HS-27A (cell line): ENCODE measurements at places on chromosomes 11 and 22.

- DNase-seq = no peak
Observed at GRCh38 chr22:37794376-37794775, 13.4 kb upstream of the GCAT start.

GRCh38 chr22:11613898-11614755 is 3913.9 kb upstream of the OR11H1 start:
- no peak for DNase-seq

DNA sequence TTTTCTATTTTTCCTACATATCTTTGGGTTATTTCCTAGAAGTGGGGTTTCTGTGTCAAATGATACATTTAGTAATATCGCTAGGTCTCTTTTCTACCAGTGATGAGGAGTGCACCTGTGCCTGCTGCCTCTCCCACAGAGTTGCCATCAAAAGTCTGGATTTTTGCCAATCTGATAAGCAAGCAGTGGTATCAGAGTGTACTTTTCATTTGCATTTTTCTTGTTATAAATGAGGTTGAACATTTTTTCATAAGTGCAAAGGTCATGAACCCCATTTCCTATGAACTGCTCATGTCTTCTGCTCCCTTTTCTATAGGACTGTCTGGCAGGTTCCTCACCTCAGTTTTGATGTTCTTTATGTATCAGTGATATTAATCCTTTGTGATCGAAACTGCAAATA is 1.7 kb downstream of the TRPM5 start:
- no peak for DNase-seq

GRCh38 chr11:131899950-131900580 is 529.6 kb downstream of the NTM start:
- DNase-seq = no peak

DNA sequence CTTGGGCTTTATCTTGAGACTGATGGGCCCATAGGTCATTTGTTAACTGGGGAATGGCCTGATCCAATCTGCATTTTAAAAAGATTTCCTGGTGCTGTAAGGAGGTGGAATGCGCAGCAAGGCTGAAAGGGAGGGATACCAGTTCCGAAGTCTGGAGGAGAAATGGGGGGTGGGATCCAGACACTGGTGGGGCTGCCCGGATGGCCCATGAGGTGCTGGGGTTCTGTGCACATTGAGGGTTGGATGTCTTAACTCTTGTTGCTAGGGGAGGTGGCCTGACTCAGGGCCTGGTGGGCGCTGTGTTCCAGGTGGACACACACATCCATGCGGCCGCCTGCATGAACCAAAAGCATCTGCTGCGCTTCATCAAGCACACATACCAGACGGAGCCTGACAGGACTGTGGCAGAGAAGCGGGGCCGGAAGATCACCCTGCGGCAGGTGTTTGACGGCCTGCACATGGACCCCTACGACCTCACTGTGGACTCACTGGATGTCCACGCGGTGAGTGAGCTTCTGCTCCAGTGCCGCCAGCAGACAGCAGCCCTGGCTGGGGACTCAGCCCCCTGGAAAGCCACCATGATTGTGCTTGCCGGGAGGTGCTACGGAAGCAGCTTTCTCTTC is 38.1 kb downstream of the AMPD3 start:
- no peak for DNase-seq

DNA sequence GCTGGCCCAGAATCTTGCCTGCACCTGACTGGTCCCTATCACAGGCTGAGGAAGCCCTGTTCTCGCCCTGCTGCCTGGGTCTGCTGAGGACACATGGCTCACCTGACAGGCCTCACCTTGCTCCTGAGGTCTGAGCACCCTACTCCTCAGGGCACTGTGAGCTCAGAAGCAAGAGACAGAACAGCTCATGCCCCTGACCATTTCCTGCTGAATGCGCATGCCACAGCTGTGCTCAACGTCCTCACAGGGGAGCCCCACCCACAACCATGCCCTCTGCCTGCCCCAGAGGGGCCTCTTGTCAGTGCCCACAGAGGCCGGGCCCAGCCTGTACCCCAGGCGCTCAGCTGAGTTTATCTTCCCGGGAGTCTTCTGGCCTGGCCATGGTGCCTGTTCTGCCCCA is 2.8 kb upstream of the TSPO start:
- DNase-seq = no peak

DNA sequence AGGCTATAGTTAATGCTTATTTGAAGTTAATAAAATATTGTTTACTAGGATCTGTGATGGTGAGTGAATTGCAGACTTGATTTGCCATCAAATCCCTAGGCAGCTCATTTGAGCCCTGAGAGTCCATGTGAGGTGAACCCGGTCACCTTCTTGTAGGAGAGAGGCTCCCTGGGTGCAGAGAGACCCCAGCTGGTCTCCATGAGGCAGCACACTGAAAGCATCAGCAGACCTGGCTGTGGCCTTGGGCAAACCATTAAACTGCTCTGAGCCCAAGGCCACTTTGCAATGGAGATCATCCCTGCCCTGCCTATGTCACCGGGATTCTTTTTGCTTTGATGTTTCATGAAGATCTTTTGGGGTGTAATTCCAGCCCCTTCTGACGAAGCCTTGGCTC is 125.2 kb downstream of the MICAL2 start:
- DNase-seq = no peak

GRCh38 chr11:78706551-78706950 is 131.9 kb upstream of the NARS2 start:
- DNase-seq = no peak

- DNase-seq = no peak
Observed at GRCh38 chr11:44387825-44388224, 77.9 kb upstream of the ALX4 start.

GRCh38 chr11:31558001-31558400 is 48.4 kb downstream of the ELP4 start:
- no peak for DNase-seq

GRCh38 chr11:32508780-32509179 is 73.4 kb upstream of the WT1 start:
- DNase-seq = no peak

- DNase-seq = no peak
Observed at GRCh38 chr11:95335989-95336388, 105.0 kb upstream of the SESN3 start.

DNA sequence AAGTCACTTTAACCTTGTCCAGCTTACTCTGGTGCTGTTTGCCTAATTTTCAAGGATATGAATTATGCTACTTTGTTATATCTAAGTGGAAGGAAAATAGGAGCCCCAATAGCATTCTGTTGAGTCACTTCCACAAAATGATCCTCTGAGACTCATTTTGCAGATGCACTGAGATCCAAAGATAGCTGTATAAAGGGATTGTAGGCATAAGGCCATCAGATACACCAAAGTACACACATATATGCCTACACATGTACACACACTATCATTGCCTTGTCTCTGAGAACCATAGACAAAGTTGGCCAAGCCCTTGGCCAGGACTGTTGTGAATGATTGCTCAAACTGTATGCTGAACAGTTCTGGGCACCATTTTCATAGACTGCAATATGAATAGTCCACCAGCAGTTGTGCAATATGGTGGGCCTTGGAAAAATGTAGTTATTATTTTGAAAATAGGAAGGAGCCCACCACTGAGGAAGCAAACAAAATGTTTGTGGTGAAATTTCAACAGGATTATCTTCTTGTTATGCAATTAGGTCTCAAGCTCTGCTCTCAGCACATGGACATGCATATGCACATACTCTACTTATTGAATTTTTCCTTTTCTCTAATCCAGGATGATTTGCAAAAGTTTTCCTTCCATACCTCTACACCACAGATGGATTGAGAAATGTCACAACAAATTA is 186.0 kb upstream of the CTSC start:
- peak; percentile 49 for DNase-seq

DNA sequence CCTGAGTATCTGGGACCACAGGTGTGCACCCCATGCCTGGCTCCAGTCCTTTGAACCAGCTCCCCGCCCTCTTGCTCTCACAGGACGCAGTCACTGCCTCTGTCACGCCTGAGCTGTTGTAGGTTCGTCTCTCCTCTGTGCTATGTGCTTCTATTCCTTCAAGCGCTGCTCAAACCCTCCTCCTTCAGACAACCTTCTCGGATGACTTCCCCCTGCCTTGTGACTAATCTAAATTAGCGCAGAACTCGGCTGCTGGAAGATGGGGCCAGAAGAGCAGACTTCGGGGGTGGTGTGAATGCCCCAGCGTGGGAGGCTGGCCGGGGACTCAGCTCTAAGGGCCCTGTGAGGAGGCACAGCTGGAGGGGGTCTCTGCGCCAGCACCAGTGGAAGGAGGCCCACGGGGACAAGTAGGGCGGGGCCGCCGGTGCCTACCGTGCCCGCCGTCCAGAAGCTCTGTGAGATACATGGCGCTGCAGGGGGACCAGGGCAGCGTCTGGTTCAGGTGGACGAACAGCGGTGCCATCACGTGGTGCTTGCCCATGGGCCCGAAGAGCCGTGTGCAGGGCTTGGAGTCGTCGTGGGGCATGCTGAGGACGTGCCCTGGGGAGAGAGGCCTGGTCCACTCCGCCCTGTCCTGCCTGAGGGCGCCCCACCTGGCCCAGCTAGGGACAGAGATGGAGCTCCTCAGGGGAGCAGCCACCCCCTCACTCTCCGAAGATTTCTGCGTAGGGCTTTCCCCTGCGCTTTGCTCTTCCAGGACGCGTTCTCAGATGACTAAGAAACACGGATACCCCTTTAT is 12.5 kb downstream of the ADAMTS8 start:
- no peak for DNase-seq

GRCh38 chr22:36340621-36341020 is 47.1 kb downstream of the MYH9 start:
- no peak for DNase-seq

- DNase-seq = no peak
Observed at GRCh38 chr11:25298450-25298849, 801.6 kb downstream of the LUZP2 start.

- no peak for DNase-seq
Observed at GRCh38 chr11:68528630-68529029, 68.1 kb downstream of the PPP6R3 start.

- no peak for DNase-seq
Observed at GRCh38 chr11:93131709-93132108, 66.1 kb downstream of the SLC36A4 start.

DNA sequence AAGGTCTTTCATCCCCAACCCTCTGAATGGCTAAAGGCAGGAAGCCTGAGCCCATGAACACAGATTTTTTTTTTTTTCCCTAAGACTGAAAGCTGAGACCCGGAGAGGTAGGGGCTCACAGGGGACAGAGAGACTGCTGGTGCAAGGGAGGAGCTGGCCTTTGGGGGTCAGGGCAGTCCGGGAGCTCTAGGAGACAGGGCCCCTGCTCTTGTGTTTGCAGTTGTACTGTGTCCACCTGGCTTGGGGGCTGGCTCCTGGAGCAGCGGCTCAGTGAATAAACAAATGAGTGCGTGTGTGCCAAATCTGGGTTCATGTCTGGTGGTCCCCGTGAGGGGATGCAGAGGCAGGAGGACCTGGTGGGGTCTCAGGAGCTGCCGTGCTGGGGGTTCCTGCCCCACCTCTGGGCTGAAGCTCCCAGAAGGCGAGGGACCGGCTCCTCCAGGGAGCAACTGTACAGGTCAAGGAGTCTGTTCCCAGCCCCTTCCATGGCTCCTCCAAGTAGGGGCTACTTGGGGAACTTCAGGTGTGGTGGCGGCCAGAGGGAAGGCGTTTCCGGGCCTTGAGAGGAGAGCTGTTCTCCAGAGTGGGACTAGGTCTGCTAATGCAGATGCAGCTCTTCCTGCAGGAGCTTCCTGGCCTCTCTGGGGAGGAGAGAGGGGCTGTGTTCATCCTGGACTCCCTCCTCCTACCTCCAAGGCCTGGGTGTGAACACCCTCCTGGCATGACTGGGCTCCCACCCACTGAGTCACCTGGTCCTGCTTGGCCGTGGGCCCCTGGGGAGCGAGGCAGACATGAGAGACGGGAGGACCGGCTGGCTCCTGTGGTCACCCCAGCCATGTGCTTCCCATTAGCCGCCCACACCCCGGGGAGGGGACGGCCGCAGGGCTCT is 57.6 kb downstream of the FBXO7 start:
- DNase-seq = peak; percentile 59
